ENCODE measurements at places on chromosomes 6 and 20. TPM values are rescaled to one million over a fixed set of nuclear protein-coding genes. Genes with fewer than 3 reads are reported as not detected.
A peak's percentile ranks its signal among the peaks of the same experiment; 100 is the strongest.

Gene IL17F
- total RNA-seq: not detected

Gene CCN6
- total RNA-seq: 0.24 TPM

- no peak for DNase-seq
Observed at GRCh38 chr6:118665011-118665410, 13.6 kb upstream of the CEP85L start.

Gene PGC
- total RNA-seq: not detected

GRCh38 chr6:31075528-31075927 is 36.8 kb downstream of the C6orf15 start:
- DNase-seq: peak; percentile 28

Gene CDYL
- 23.2 TPM for total RNA-seq

- DNase-seq: no peak
Observed at GRCh38 chr6:70531133-70531532, 35.6 kb upstream of the SDHAF4 start.

Gene RBPJL
- total RNA-seq: not detected

DNA sequence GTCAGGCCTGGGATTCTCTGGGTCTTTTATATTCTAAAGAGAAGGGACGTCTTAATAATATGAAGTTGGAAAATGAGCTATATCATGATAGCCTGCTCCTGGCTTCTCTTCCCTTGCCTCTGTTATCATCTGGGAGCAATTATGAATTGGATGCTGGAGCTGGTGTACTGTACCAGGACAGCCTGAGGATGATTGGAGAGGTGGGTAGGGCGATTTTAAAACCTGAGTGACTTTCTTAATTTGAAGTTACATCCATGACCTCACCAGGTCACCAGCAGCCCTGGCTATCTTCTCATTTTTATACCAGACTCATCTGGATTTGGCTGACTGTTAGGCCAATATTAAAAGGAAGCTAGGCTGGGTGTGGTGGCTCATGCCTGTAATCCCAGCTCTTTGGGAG is 317.6 kb downstream of the CLIC5 start:
- peak; percentile 97 for DNase-seq

DNA sequence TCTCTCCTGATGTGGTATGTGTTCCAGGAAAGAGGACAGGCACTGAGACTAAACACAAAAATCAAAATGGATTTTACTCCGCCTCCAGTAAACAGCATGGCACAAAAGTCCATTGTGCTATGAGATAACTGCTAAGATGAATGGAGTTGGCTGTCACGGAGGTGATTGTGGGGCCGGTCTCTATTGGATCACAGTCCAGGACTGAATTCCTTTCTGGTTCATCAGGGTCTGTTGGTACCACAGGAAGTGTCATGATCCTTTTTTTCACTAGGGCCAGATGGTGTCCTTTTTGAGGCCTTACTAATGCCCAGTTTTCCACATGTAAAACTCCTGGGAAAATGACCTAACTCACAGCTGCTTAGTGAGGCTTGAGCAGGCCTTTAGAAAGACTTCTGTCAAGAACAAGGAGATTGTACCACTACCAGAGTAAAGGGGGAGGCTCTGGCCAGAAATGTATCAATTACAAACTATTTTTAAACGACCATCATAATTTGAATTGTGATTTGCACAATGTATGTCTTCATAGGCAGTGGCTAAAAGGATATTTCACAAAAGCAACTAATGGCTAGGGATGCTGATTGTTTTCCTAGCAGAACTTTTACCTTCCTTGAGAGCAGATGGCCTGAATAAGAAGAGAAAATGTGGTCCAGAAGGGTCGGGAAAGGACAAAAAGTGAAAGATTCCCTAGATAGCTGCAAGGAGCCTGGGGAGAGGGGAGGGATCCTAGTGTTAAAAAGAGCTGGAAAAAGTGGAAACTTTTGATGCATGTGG is 192.2 kb upstream of the POU3F2 start:
- peak; percentile 62 for DNase-seq

- DNase-seq: no peak
Observed at GRCh38 chr6:64084185-64084663, 448.6 kb downstream of the PHF3 start.

Gene VARS2
- 9.6 TPM for total RNA-seq

- DNase-seq: peak; percentile 19
Observed at GRCh38 chr20:34300809-34301586, 2.2 kb downstream of the AHCY start.

GRCh38 chr6:45946352-45946751 is 69.3 kb downstream of the CLIC5 start:
- DNase-seq: peak; percentile 82

DNA sequence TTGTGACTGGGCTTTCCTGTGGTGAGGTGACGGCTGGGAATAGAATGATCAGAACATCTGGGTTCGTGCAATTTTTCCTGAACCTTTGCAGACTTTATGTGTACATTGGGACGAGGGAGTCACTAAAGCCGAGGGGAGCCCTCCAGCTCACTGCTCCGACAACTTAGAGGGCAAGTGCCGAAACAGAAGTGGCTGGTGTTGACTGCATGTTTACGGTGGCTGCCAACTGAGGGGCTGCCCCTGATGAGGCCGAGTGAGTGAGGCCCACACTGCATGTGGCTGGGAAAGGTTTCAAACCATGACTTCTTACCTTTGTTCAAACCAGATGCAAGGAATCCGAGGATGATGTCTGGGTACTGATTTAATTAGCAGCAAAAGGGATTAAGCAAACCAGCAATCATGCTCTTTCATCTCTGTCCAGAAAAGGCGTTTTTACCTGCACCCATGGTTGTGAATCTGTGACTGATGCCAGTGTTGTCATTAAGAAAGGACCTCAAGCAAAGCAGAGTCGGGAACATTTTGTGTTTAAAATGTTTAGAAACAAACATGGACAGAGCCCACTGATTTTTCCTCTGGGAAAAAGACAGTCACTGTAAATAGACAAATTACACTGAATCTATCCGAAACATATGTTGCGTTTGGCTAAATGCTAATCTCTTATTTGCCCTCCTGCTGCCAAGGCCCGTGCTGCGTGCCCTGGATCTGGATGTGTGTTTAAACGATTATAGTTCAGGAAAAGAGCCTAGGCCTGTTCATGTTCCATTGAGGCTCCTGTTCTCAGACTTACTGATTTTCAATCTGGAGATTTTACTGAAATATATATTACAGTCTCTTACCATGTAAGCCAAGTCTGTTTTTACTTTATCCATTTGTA is 105.1 kb downstream of the UST start:
- DNase-seq: no peak

GRCh38 chr6:85300581-85300980 is 149.3 kb upstream of the NT5E start:
- no peak for DNase-seq

DNA sequence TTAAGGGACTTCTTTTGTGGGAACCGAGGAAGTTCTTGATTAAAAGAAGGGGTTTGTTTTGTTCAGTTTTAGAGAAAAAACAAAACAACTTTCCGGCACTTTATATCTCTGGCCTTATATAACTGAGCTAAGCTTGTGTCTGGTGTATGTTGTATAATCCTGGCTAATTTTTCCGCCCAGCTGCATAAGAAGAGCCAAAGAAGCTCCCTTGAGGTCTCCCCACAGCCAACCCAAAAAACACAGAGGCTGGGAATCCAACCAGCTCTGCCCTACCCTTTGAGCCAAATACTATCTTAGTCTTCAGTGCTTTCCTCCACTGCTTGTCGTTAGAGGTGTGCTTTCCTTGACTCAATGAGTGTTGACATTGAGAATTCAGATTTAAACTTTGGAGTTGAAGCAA is 45.5 kb upstream of the RNF146 start:
- no peak for DNase-seq

Gene HLA-DOB
- total RNA-seq: not detected

Gene RIMS4
- total RNA-seq: not detected

- DNase-seq: no peak
Observed at GRCh38 chr20:46551522-46552381, 1.3 kb upstream of the OCSTAMP start.

DNA sequence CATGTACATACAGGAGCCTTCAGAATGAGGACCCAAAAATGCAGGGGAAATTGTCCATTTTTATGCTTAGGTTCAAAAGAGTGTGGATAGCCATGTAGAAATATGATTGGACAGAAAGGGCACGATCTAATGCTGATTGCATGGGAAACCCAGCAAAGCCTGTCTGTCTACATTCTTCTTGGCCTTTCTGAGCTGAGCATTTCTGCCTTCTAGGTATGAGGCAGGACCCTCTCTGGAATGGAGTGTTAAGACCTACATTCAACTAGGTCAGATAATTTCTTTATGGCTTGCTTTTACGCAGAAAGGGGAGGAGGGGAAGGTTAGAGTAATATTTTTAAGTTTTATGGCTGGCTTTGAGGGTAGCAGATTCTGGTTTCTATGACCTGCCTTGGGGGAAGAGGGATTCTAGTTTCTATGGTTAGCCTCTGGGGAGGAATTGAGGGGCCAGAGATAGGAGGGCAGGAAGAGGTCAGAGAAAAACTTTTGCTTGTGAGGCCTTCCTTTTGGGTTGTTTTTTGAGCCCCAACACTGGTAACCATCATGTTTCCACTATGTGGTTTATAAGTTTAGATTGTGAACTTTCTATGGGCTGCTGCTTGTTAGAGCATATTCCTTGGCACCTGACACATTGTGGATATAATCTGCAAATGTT is 63.5 kb downstream of the LYRM2 start:
- no peak for DNase-seq

Gene GPLD1
- not detected for total RNA-seq
